Natural killer cell treated with Interleukin-12 subunit alpha and Interleukin-12 subunit beta and Interleukin-15 and Interleukin-18, amount 100 ng/mL, for 72 hours (primary cell): ENCODE measurements at places on chromosomes 5 and 9.

- DNase-seq = no peak
Measured at GRCh38 chr5:179615203-179615602, 8.3 kb downstream of the HNRNPH1 start.

GRCh38 chr5:43386960-43387362 lies 25.2 kb downstream of the CCL28 start:
- no peak for DNase-seq

- no peak for DNase-seq
Measured at GRCh38 chr5:18281947-18282581, 647.8 kb downstream of the TAF11L14 start.

DNA sequence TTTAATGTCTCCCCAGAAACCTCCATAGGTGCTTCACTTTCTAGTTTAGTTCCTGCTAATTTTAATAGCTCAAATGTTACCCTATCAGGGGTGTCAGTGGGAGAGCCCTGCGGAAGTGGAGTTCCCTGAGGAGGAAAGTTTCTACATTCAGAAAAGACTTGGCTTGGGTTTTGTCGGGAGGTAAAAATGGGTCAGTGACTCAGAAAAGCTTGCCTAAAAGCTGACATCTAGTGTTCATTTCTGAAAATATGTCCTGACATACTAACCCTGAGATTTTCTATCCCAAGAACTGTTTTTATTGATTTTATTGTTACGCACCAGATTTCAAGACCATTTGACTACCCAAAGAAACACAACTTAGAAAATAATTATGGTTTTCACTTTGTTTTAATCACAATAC lies 40.9 kb upstream of the GLDC start:
- DNase-seq = no peak

DNA sequence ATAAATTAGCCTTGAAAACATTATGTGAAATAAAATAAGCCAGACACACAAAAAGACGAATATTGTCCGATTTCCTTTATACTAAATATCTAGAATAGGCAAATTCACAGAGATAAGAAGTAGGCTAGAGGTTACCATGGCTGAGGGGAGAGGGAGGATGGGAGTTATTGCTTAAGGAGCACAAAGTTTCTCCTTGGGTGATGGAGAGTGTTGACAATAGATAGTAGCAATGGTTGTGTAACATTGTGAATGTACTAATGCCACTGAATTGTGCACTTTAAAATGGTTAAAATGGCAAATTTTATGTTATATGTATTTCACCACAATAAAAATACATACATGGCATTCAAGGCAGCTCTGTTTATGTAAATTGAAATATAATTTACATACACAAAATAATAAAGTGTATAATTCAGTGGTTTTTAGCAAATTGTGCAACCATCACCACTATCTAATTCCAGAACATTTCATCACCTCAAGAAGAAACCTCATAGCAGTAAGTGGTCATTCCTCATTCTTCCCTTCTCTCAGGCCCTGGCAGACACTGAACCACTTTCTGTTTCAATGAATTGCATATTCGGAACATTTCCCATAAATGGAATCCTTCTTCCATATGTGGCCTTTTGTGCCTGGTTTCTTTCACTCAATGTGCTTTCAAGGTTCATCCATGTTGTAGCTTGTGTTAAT lies 59.2 kb downstream of the NDST1 start:
- DNase-seq = peak; percentile 22

GRCh38 chr5:3341446-3342240 lies 254.0 kb upstream of the IRX1 start:
- no peak for DNase-seq

DNA sequence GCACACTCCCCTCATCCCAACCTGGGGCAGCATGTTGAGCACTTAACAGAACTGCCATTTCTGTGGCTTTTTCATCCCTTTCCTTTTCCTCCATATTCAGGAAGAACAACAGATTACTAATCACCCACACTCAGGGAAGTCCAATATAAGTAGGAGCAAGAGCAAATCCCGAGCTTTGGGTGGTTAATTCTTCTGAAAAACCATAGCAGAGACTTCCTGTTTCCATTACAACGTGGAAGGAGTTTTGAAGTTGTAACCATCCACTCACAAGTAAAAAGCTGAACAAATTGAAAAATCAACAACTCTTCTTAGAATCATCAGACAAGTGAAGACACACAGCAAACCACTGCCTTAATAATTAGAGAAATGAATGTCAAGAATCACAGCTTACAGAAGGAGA lies 8.2 kb downstream of the CTSL start:
- DNase-seq = no peak

DNA sequence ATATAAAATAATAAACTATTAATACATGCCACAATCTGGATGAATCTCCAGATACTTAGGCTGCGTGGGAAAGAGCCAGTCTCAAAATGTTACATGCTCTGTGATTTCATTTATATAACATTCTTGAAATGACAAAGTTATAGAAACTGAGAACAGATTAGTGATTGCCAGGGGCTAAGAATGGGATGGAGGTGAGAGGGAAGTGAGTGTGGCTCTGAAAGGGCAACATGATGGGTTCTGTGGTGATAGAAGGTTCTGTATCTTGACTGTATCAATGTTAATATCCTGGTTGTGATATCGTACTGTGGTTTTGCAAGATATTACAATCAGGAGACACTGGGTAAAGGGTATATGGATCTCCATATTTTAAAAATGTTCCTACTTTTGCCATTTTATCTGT lies 50.7 kb downstream of the SPEF2 start:
- no peak for DNase-seq

- peak; percentile 87 for DNase-seq
Measured at GRCh38 chr5:139458580-139459407, 3.7 kb downstream of the ECSCR start.

DNA sequence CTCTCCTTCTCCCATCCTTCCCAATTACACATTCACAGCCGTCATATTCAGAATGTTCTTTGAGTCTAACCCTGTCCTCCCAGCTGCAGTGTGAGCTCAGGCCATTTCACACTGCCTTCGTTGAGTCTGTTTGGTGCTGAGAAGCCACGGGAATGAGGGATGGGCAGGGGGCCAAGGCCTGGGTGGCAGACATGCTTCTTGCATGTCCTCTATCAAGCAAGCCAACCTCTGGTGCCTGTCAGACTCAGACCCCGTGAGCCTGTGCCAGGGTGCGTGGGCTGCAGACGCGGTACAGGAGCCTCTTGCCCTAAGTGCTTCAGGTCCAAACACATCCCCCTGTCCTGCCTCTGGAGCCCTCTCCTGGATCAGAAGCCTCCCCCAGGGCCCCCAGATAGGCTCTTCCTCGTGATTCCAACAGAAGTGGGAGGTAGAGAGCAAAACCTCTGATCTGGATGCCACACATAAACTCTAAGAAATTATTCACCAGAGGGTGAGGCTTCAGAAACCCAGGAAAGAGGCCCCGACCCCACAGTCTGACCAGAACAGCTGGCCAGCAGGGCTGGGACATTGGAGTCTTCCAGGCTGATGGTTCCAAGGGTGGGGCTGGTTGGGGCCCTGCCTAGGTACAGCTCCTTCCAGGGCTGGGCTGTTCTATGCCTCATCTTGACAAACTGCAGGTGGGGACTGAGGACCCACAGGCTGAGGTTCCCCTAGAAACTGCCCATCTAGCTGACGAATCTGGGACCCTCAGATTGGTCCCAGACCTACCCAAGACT lies 46.7 kb upstream of the CDKN2AIPNL start:
- no peak for DNase-seq

GRCh38 chr5:159101685-159102084 lies 2.0 kb upstream of the EBF1 start:
- DNase-seq = no peak

DNA sequence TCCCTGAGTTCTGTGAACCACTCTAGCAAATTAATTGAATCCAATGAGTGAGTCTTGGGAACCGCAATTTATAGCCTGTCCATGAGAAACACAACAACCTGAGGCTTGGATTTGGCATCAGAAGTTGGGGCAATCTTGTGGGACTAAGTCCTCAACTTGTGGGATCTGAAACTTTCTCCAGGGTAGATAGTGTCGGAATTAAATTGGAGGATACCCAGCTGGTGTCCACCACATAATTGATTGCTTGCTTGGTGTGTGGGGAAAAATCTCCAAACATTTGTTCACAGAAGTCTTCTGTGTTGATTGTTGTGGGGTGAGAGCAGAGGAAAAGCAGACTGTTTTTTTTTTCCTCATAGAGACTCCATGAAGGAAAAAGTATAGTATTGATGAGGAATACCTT lies 320.6 kb upstream of the MEF2C start:
- DNase-seq = no peak
